ENCODE measurements at places on chromosomes 12 and 14.

DNA sequence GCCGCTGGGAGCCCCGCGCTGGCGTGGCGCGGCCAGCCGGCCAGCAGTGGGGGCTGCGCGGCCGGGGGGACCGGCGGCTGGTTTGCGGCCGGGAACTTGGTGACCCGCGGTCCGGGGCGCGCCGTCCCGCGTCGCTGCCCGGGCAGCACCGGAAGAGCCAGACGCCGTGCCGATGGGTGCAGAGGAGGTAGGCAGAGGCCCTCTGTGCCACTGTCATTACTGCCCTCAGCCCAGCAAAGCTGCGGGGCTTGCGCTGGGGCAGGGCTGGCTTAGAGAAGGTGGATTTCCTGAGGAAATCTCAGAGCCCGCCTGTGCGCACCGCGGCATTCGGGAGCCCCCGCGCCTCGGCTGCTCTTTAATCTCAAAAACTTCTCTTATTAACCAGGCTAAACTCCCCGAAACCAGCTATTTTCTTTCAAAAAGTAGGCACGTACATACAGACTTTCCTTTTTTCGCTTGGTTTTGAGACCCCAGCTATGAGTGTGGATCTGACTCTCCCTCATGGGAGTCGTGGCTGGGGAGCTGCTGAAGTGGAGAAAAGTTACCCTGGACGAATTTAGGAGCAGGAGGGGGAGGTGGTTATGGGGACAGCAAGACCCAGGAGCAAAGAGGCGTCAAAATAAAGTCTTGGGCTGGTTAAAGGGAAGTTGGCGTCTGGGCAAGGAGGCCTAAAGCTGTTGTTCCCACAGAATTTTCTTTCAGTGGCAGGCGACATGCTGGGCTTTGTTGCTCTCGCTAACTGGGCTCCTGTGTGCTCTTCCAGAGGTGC is 802 bp downstream of the SUSD6 start:
- DNase-seq = no peak

GRCh38 chr12:108299980-108300696 is 39.0 kb downstream of the CMKLR1 start:
- no peak for DNase-seq

- DNase-seq = no peak
These were observed 40.4 kb downstream of the TSPAN9 start for GRCh38 chr12:3117591-3118015.

GRCh38 chr14:99125616-99126431 is 146.2 kb downstream of the BCL11B start:
- no peak for DNase-seq

DNA sequence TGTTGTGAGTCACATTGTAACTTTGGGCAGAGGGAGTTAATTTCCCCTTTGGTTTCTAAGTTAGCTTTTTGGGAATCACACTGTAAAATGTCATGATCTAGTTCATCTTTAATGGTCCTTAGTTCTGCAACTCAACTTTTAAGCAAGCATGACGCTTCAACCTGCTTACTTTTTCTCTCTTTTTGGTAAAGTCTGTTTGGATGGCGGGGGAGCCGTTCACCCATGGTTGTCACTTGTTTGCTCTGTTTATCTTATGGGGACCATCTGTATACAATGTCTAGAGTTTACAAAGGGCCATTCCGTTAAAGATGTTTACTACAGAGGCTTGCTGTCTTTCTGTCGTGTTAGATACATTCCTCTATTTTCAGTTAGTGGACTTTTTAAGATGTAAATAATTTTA is 172.0 kb downstream of the SRGAP1 start:
- DNase-seq = no peak

DNA sequence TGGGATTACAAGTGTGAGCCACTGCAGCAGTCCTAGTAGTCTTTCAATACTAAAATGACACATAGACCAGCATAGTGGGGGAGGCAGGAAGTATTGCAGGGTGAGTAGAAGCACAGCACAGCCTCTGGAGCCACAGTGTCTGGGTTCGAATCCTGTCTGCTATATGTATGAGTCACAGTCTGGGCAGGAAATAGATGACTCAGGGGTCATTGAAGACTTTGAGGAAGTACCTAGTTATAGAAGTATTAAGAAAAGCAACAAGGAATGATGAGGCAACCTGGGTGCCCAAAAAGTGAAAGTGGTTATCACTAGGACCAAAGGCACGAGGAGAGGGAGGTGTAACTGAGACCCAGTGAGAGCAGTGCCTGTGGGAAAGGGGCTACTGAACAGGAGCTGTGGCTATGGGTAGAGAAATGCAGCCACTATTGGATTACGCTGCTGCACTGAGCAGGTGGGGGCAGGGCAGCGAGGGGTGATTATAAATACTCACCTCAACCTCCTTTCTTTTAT is 124.0 kb downstream of the PDE3A start:
- no peak for DNase-seq

- no peak for DNase-seq
These were observed 238.9 kb upstream of the LMO3 start for GRCh38 chr12:16844875-16845274.

DNA sequence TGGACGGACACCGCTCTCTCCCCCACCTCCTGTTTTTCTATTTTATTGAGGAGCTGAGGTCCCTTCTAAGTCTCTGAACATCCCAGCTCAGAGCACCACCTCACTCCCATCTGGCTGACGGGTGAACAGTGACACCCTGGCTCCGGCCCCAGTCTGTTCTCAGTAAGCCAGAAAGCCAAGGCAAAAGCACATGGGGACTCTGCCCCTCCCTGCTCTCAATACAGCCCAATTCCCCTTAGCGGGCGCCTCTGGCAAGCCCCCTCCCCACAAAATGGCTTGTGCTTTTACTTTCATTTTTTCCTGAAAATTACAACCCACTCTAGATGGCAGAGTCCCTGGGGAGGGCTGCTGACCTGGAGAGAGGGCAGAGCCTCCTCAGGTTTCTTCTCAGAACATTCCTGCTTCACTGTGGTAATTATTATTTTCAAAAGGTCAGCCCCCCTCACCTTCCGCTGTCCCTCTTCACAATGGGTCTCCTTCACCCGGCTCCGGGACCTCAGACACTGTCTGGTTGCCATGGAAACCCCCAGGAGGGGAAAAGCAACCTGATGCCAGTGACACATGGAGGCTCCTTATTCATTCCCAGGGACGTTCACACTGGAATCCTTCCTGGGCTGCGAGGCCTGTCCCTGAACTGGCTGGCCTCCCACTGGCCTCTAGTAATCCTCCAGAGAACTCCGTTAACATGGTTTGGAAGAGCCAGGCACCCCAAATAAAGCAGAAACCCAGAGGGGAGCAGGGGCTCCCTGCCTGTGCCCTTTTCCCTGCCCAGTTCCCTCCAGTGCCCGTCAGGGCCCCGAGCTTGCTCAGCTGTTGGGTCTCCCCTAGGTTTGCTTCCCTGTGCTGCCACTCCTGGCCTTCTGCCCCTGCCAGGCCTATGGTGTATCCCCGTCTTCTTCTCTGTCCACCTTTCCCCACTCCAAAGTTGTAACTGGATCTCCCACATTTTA is 15.9 kb downstream of the COL2A1 start:
- no peak for DNase-seq

DNA sequence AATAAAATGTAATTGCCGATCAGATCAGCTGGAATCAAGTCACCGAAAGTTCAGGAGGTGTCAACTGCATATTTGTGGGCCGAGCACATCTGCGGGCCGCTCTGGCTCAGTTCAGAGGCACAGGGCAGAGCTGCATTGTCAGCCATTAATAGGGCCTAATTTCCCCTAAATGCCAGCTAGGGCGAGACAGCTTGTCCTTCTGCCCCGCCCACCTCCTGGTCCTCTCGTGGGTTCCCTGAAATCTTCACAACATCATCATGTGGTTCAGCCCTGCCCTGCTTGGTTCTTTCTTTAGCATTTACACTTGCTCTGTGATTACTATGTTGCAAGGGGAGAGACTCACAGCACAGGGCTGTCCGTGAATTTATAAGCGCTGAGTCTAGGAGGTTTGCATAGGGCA is 148.9 kb downstream of the CHST11 start:
- DNase-seq = no peak

- DNase-seq = no peak
These were observed 80.7 kb downstream of the ACTN1 start for GRCh38 chr14:68898248-68899032.

DNA sequence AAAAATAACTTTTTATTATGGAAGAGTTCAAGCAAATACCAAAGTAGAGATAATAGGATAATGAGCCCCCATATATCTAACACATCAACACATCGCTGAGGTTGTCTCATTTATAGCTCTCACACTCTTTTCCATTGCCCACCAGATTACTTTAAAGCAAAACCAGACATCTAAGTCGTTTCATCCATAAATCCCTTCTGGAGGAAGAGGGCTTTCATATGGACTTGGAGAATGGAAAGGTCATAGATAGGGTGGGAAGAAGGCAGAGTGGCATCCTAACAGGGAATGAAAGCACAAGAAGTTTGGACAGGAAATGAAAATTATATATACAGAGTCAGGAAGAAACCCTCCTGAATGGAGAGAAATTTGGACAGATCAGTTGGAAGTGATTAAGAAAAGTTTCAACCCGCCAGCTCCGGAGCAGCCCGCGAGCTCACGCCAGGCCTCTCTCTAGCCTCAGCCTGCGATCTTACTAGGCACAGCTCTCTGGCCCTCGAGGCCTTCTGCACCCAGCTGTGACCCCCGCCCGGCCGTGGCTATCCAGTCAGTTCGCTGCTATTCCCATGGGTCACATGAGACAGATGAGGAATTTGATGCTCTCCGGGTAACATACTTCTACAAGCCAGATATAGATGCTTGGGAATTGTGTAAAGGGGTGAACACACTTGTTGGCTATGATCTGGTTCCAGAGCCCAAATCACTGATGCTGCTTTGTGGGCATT is 48.4 kb upstream of the NID2 start:
- no peak for DNase-seq

- DNase-seq = no peak
These were observed 209.7 kb upstream of the FAR2 start for GRCh38 chr12:28939427-28939826.

GRCh38 chr12:12267742-12268200 is 927 bp upstream of the LRP6 start:
- DNase-seq = peak; percentile 55

GRCh38 chr14:20035938-20036337 is at the start of gene OR4K13:
Gene OR4K13 (minus strand): TSS chr14:20036038. CDS start chr14:20034758, 1,280 bp downstream.
- no peak for DNase-seq

GRCh38 chr12:6434205-6435140 is 10.3 kb upstream of the CD27 start:
- no peak for DNase-seq

GRCh38 chr14:39841088-39841487 is 408.9 kb upstream of the FBXO33 start:
- no peak for DNase-seq

DNA sequence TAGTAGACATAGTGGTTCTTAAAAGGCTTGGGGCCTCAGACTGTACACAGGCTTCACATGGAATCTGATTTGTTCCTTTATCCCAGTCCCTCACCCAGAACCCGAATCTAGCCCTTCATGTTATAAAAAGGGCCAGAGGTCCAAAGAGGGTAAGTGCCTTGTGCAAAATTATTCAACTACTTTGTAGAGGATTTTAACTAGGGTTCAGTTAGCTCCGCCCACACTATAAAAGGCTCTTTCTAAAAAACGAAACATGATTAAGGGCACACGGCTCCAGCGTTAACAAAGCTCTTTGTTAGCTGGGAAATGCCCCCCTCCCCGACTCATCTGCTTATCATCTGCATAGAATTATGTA is 3.2 kb upstream of the SOCS2 start:
- no peak for DNase-seq

- DNase-seq = no peak
These were observed 19.8 kb upstream of the SLC5A8 start for GRCh38 chr12:101229841-101230241.

DNA sequence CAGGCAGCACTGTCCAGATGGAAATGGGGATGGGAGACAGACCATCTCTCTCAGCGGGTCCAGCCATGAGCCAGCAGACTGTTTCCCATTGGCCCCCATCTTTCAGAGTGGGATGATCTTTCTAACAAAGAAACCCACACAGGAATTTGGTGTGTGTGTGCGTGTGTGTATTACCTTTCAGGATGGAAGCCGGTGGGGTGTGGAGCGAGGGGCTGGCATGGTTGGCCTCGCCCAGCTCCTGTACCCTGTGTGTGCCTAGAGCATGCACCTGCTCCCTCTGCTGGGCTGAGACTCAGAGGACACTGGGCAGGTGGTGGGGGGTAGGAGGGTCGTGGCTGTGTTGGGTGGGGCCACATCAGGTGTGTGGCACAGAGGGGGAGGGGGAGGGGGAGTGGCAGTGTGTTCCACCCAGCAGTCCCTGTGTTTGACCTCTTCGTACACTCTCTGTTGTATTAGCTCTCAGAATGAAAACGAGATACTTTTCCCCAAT is 33.0 kb upstream of the TSPAN9 start:
- DNase-seq = no peak

DNA sequence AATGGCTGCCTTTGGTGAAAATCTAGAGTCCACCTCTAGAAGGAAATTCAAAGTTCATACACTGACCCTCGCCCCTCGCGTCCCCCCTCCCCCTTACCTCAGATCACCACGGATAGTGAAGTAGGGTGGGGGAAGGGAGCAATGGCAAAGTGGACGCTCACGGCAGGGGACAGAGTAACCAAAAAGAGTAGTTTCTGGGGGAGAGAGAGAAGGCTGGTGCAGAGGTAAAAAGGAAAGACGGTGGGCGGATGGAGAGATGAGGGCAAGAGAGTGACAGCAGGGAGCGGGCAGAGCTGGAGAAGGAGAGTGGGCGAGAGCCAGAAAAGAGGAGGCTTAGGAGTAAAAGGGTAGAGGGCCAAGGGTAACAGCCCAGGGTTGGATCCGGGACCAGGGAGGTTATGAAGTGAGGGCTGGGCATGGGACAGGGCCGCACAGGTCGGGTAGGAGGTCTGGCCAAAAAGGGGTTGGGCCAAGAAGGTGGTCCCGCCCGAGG is 423 bp downstream of the ALDH6A1 start:
- DNase-seq = no peak

GRCh38 chr12:104578453-104578852 is 121.7 kb downstream of the CHST11 start:
- no peak for DNase-seq

DNA sequence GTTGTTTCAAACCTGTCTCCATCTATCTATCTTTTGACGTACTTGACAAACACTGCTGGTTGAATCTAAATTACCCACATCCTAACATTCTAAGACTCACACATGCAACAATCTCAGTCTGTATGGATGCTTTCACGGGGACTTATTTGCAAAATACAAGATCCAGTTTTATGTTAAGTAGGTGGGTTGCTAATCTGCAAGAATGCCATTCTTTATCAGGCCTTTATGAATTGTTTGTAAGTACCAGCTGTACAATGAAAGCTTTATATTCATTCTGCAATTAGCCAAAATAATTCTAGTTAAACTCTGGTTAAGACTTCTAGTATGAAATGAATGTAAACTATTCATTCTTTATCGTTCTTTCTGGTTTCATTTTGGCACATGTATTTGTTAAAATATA is 135.1 kb downstream of the NAV3 start:
- DNase-seq = no peak

DNA sequence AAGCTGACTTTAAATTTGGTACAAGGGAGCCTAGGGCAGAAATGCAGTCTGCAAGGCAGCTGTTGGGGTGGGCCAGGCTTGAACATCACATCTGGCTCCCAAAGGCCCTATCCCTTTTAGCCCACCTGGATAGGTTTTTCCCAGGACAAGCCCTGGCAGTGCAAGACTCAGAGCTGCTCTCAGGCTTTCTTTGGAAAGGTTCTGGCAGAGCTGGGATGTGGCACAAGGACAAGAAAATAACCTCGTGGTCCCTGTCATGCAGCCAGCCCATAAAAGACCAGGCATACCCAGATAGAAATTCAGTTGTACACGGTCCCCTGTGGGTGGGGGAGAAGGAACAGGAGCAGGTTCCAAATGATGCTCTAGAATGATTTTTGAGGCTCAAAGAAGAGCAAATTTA is 206.9 kb downstream of the TTC7B start:
- DNase-seq = no peak

GRCh38 chr14:65321370-65321875 is 91.1 kb upstream of the FUT8 start:
- DNase-seq = no peak
